ENCODE measurements at places on chromosomes 6 and 20.

DNA sequence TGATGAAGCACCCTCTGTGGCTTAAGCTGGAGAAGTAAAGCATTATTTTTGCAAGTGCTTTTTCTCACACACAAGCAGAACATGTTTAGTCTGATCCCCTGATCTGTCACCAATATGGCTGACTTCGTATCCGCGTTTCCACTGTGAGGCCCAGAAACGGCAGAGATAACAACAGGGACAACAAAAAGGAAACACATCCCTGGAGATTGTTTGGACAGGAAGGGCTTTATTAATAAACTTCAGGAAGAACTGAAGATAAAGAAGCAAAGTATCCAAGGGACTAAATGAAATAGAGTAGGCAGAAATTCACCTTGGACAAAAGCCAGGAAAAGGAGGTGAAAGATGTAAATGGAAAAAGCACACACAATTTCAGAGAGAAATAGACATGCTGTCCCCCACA is 49.2 kb downstream of the RARS2 start:
- H3K4me3 ChIP-seq: no peak overlapping the region
- H3K27ac ChIP-seq: no peak overlapping the region
- peaks cover 25% of the 10 kb centered on the region for H3K36me3 ChIP-seq
- no peaks in the 10 kb centered on the region for H3K27me3 ChIP-seq

GRCh38 chr20:38447251-38447661 is 12.1 kb upstream of the SNHG17 start:
- H3K27me3 ChIP-seq: no peaks in the 10 kb centered on the region
- DNase-seq: no peak
- peaks cover 9% of the 10 kb centered on the region for H3K4me1 ChIP-seq
- H3K36me3 ChIP-seq: peaks cover 19% of the 10 kb centered on the region
- H3K27ac ChIP-seq: no peak overlapping the region

DNA sequence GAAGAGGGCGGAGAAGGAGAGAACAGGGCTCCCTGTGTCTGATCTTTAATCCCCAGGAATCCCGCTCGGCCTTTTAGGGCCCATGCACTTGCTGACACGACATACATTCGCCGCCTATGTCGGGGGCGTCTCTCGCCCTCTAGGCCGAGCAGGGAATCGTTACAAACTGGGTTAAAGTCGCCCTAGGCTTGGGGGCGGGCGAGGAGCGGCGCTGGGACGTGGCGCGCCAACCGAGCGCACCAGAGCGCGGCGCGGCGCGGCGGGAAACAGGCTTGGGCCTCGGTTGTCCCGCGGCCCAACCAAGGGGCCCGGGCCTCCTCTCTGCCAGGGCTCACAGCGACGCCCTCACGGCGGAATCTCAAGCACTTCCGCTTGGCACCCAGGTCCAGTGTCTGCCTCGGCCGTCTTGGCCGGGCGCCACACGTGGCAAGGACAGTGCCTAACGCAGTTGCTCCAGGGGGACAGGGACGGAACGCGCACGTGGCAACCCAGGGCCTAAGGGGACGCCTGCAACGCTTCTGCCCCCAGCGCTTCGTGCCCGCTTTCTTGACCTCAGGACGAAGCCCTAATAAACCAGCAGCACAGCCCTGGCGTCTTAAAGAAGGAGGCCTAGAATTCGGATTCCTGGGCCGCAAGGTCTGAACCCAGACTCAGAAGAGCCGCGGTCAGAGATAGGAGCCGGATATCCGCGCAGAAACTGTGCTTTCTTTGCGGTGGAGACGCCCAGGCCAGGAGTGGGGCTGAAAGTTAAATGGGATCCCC is 71.5 kb downstream of the NCR2 start:
- H3K27me3 ChIP-seq: peaks cover 69% of the 10 kb centered on the region
- no peaks in the 10 kb centered on the region for H3K36me3 ChIP-seq
- no peak overlapping the region for H3K27ac ChIP-seq

DNA sequence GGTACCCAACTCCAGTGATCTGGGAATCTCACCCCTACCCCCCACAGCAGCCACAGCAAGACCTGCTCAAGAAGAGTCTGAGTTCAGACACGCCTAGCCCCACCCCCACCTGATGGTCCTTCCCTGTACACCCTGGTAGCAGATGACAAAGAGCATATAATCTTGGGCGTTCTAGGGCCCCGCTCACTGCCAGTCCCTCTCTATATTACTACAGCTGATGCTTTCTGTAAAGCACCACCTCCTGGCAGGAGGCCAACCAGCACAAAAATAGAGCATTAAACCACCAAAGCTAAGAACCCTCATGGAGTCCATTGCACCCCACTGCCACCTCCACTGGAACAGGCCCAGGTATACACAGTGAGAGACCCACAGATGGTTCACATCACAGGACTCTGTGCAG is 42.3 kb upstream of the FAM210B start:
- no peaks in the 10 kb centered on the region for H3K36me3 ChIP-seq
- no peak for DNase-seq
- no peak overlapping the region for H3K27ac ChIP-seq
- no peak overlapping the region for H3K4me3 ChIP-seq
- H3K4me1 ChIP-seq: no peaks in the 10 kb centered on the region

DNA sequence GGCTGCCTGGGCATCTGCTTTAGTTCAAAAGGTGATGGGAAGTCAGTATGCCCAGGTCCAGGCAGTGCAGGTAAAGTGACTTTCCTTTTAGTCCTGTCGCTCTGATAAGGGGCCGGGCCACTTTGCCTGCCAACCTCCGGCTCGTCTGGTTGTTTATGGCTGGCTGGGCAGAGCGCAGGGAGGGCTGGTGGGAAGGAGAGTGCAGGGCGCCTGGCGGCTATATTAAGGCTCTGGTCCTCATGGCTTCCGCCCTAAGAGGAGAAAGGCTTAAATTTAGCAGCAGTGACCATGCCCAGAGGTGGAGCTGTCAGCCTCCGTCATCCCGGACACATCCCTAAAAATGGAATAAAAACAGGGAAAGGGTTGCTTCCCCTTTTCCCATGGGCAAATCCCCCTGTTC is 14.6 kb downstream of the GATA5 start:
- H3K4me3 ChIP-seq: no peak overlapping the region
- no peaks in the 10 kb centered on the region for H3K27me3 ChIP-seq
- H3K27ac ChIP-seq: no peak overlapping the region
- H3K36me3 ChIP-seq: no peaks in the 10 kb centered on the region
- H3K4me1 ChIP-seq: no peaks in the 10 kb centered on the region

GRCh38 chr6:6686748-6687601 is 98.5 kb downstream of the LY86 start:
- no peaks in the 10 kb centered on the region for H3K36me3 ChIP-seq
- peak; percentile 97 for DNase-seq
- H3K4me1 ChIP-seq: no peaks in the 10 kb centered on the region
- H3K27me3 ChIP-seq: no peaks in the 10 kb centered on the region
- H3K4me3 ChIP-seq: peak overlapping the region; percentile 15

DNA sequence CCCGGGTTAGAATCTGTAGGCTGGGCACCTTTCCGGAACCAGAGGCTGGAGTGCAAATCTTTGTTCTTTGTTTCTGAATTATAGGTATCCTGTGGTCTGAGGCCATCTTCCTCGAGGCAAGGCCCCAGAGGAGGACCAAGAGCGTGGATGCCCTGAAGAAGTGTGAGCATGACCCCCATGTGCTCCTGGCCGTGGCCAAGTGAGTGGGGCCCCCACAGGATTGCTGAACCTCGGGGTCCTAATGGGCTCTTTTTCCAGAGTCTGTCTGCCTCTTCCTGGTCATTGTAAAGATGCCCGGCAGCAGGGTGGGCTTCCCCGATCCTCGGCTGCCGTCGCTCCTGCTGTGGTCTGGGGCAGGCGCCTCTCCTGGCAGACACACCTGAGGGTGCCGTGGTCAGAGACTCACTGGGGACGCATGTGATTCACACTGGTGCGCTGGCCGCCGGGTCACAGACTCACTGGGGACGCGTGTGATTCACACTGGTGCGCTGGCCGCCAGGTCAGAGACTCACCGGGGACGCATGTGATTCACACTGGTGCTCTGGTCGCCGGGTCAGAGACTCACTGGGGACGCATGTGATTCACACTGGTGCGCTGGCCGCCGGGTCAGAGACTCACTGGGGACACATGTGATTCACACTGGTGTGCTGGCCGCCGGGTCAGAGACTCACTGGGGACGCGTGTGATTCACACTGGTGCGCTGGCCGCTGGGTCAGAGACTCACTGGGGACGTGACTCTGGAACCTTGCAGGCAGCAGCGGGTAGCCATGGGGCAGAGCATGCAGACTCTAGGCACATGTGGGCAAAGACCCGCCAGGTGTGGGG is 6.5 kb upstream of the C20orf204 start:
- H3K36me3 ChIP-seq: peaks cover 83% of the 10 kb centered on the region
- H3K27me3 ChIP-seq: no peaks in the 10 kb centered on the region
- no peak overlapping the region for H3K4me3 ChIP-seq
- H3K27ac ChIP-seq: no peak overlapping the region

GRCh38 chr20:29079769-29080690 is 2177.4 kb upstream of the DEFB115 start:
- no peaks in the 10 kb centered on the region for H3K27me3 ChIP-seq
- no peaks in the 10 kb centered on the region for H3K36me3 ChIP-seq
- peak; percentile 90 for DNase-seq
- H3K27ac ChIP-seq: no peak overlapping the region
- H3K4me1 ChIP-seq: no peaks in the 10 kb centered on the region
- H3K4me3 ChIP-seq: no peak overlapping the region

DNA sequence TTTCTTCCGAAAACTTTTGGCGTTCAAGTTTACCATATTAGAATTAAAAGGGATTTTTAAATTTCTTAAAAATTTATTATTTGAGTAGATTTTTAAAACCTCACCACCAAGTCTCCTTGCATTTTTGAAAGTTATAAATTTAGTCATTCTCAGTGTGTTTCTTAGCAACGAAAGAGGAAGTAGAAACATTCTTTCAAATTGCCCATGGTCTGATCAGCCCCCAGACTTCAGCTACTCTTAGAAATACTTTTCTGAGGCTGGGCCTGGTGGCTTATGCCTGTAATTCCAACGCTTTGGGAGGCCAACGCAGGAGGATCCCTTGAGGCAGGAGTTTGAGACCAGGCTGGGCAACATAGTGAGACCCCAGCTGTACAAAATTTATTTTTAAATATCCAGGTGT is 15.1 kb upstream of the RTF2 start:
- no peaks in the 10 kb centered on the region for H3K36me3 ChIP-seq
- H3K27ac ChIP-seq: no peak overlapping the region
- DNase-seq: no peak
- no peak overlapping the region for H3K4me3 ChIP-seq
- no peaks in the 10 kb centered on the region for H3K4me1 ChIP-seq

- no peaks in the 10 kb centered on the region for H3K27me3 ChIP-seq
- H3K36me3 ChIP-seq: no peaks in the 10 kb centered on the region
- H3K4me1 ChIP-seq: peaks cover 8% of the 10 kb centered on the region
- DNase-seq: no peak
These were observed 200.3 kb upstream of the KCNG1 start for GRCh38 chr20:51223183-51223720.

DNA sequence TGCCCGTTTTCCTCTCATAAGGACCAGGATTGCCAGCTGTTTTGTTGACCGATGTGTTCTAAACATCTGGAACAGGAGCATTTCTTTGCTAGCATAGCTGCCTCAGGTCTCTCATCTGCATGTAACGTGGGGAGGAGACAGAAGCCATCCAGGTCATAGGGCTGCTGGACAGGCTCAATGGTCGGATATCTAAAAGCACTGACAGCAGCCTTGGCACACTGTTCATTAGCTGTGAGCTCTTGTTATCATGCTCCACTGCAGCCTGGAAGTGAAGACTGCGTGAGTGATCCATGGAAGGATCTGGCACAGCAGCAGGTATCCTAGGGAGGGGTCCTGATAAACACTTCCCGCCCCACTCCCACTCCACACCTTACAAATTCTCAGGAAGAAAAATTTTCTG is 175.3 kb downstream of the LRFN2 start:
- no peak for DNase-seq
- no peaks in the 10 kb centered on the region for H3K36me3 ChIP-seq
- H3K27me3 ChIP-seq: no peaks in the 10 kb centered on the region
- peaks cover 11% of the 10 kb centered on the region for H3K4me1 ChIP-seq
- no peak overlapping the region for H3K27ac ChIP-seq
- no peak overlapping the region for H3K4me3 ChIP-seq

- peaks cover 4% of the 10 kb centered on the region for H3K4me1 ChIP-seq
- no peak overlapping the region for H3K4me3 ChIP-seq
- DNase-seq: no peak
- H3K27ac ChIP-seq: no peak overlapping the region
- H3K36me3 ChIP-seq: no peaks in the 10 kb centered on the region
These were observed 14.3 kb upstream of the SYNDIG1 start for GRCh38 chr20:24455081-24455480.

Data from trophoblast cell (in vitro differentiated cells and primary cell).